ENCODE measurements at places on chromosomes 2 and 18.

- no peaks in the 10 kb centered on the region for H3K36me3 ChIP-seq
- H3K4me3 ChIP-seq: no peak overlapping the region
- H3K27me3 ChIP-seq: no peaks in the 10 kb centered on the region
- DNase-seq: peak; percentile 68
- H3K4me1 ChIP-seq: peaks cover 23% of the 10 kb centered on the region
- H3K27ac ChIP-seq: no peak overlapping the region
Measured at GRCh38 chr2:64629329-64629781, 24.4 kb downstream of the SERTAD2 start.

DNA sequence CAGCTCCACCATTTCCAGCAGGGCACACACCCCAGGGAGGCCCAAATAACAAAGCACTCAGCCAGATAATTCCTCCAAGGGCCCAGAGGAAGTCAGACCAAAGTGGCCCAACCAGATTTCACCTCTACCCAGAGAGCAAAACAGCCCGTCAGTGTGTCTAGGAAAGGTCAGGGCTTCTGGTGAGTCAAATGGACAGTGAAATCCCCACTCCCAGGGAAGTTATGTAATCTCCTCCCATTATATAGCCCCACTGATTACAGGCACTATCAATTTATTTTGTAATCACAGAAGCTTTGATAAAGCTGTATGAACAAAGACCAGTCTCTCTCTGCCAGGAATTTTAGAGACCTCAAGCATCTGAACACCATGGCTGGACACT is 4.0 kb downstream of the B4GALT6 start:
- H3K4me3 ChIP-seq: no peak overlapping the region
- DNase-seq: no peak
- H3K27me3 ChIP-seq: no peaks in the 10 kb centered on the region
- no peak overlapping the region for H3K27ac ChIP-seq

DNA sequence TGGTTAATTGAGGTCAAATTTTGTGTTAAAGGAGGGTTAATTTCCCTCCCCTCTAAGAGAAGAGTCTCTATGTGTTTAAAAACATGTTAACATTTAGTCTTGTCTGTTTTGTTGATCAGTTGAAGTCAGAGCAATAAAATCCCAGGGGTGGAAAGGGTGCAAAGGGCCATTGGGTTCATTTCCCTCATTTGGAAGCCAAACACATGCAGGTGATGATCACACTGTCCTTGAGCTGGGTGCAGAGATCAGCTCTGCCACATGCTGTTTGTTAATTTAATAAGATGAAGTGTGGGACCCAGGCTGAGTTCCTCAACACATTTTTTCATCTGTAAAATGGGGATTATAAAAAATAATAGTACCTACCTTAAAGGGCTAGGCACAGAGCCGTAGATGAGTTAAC is 260.9 kb downstream of the LPIN1 start:
- H3K36me3 ChIP-seq: no peaks in the 10 kb centered on the region
- H3K4me1 ChIP-seq: no peaks in the 10 kb centered on the region
- H3K4me3 ChIP-seq: no peak overlapping the region

DNA sequence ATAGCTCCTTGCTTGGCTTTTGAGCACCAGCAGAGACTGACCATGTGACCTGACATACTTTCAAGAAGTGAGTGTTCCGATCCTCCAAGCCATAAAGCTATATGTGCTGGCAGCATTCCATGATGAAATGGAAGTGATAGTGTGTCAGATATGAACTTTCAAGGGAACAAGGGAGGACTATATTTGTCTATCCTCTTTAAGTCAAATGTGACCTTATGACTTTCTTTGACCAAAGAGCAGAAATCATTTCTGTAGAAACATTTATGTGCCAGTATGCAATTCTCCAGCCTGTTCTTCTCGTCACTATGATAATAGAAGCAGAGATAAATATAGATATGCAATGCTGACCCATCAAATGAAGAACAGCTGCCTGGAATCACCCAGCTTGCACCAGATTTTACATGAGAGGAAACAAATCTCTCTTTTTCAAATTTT is 14.4 kb downstream of the HYCC2 start:
- H3K36me3 ChIP-seq: no peaks in the 10 kb centered on the region
- no peaks in the 10 kb centered on the region for H3K27me3 ChIP-seq
- H3K27ac ChIP-seq: no peak overlapping the region
- no peak overlapping the region for H3K4me3 ChIP-seq
- DNase-seq: no peak

- H3K36me3 ChIP-seq: peaks cover 11% of the 10 kb centered on the region
- no peaks in the 10 kb centered on the region for H3K27me3 ChIP-seq
- no peak for DNase-seq
- peaks cover 11% of the 10 kb centered on the region for H3K4me1 ChIP-seq
Measured at GRCh38 chr2:29165362-29166241, 50.4 kb downstream of the CLIP4 start.

- H3K4me1 ChIP-seq: peaks cover 6% of the 10 kb centered on the region
- no peaks in the 10 kb centered on the region for H3K27me3 ChIP-seq
Measured at GRCh38 chr18:22900558-22901238, 32.4 kb upstream of the RBBP8 start.
